Hair follicle dermal papilla cell (primary cell): ENCODE measurements at places on chromosomes 12 and 14. TPM values are rescaled to one million over a fixed set of nuclear protein-coding genes. Genes with fewer than 3 reads are reported as not detected.

The CCDC175 gene
- total RNA-seq = not detected in 2 replicates

The CCDC38 gene
- total RNA-seq = not detected in 2 replicates

The SLC25A21 gene
- total RNA-seq = under 0.01 and 0.24 TPM in 2 replicates

The NOVA1 gene
- total RNA-seq = 7.8 and 9.9 TPM in 2 replicates
